SJSA1 (cell line): ENCODE measurements at places on chromosomes 4 and X. TPM values are rescaled to one million over a fixed set of nuclear protein-coding genes. Genes with fewer than 3 reads are reported as not detected.

- H3K36me3 ChIP-seq, result no peaks in the 10 kb centered on the region
- H3K4me3 ChIP-seq, result no peak overlapping the region
- no peak for DNase-seq
- no peak overlapping the region for H3K27ac ChIP-seq
- no peaks in the 10 kb centered on the region for H3K27me3 ChIP-seq
- no peaks in the 10 kb centered on the region for H3K4me1 ChIP-seq
Observed at GRCh38 chrX:45537936-45538335, 337.3 kb upstream of the DIPK2B start.

DNA sequence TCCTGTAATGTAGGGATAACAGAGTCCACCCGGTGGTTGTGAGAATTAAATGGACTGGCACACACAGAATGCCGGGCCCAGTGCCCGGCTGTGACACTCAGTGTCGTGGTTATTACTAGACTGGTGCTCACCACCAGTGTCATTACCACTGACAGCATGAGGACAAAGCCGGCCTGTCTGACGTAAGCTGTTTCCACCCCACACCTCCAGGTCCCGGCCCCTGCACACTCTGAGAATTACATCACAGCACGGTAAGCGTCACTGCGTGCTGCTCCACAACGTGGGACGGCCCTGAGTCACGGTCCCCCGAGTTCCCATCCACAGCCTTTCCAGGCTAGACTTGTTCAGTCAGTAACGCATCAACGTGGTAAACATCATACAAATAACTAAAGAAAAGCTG lies 22.9 kb downstream of the FAT1 start:
- peak overlapping the region; percentile 10; the same call in 1 of the 2 replicates for H3K27ac ChIP-seq
- no peaks in the 10 kb centered on the region for H3K27me3 ChIP-seq
- DNase-seq, result no peak
- no peak overlapping the region for H3K4me3 ChIP-seq

HSD17B13 gene
- total RNA-seq, result not detected in 2 replicates

CLIC2 gene
- total RNA-seq, result 0.08 and 0.41 TPM in 2 replicates

DNA sequence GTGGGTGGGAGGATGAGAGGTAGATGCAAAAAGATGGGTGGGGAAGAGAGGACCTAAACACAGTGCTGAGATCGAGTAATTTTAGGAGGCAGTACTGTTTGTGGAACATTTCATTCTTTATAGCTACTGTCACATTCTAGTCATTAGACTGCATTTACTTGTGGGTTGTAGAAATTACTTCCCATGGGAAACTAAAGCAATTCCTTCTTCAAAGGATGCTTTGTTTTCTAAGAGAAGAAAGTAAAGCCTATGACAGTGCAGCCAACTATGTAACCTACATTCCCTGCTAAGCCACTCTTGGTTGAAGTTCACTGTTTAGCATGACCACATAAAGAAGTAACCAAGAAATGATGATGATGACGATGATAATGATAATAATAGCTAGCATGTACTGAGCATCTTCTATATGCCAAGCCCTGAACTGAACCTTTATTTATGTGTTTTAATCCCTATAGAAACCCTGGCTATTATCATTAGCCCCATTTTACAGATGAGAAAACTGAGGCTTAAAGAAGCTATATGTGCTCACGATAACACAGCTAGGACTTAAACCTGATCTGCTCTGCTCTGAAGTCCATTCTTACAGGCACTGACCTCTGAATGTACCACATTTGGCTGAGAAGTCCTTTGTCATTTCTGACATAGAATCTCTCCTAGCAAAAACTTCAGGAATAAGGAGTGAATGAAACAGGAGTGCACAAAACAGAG lies 114.5 kb upstream of the KIT start:
- no peak overlapping the region for H3K4me3 ChIP-seq
- H3K27me3 ChIP-seq, result 0 out of 2 replicates have a peak, but pooled peaks cover 2% of the 10 kb centered on the region
- H3K27ac ChIP-seq, result no peak overlapping the region
- no peak for DNase-seq
